AG08396 (cell line): ENCODE measurements at places on chromosomes 11 and 22.

- DNase-seq = no peak
Observed at GRCh38 chr11:130315354-130315970, 745 bp upstream of the ZBTB44 start.

GRCh38 chr22:28706845-28707244 lies 27.2 kb upstream of the TTC28 start:
- no peak for DNase-seq

DNA sequence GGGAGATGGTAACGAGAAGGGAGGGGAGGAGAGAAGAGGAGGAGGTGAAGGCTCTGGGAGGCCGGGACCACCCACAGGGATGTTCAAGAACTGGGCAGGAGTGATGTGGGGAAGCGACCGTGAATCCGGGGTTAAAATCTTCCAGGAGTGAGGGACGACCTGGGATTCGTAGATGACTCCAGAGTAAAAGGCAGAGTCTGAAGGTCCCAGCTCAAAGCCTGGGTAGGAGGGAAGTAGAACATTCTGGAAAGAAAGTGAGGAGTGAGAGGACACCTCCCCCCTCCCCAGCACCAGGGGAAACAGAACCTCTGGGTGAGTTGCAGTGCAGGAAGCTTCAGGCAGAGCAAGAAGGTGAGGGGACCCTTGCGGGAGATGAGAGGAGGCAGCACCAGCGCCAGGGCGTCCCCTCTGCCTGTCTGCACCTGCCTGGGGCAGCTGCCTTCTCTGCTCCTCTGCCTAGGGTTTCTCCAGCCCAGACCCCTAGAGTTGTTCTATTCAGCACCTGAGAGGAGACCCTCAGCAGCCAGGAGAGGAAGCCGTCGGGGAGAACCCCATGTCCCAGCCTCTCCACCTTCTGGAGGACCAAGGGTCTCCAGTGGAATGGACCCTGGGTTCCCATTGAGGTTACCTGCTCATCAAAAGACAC lies 49.7 kb downstream of the LINC01488 start:
- no peak for DNase-seq

DNA sequence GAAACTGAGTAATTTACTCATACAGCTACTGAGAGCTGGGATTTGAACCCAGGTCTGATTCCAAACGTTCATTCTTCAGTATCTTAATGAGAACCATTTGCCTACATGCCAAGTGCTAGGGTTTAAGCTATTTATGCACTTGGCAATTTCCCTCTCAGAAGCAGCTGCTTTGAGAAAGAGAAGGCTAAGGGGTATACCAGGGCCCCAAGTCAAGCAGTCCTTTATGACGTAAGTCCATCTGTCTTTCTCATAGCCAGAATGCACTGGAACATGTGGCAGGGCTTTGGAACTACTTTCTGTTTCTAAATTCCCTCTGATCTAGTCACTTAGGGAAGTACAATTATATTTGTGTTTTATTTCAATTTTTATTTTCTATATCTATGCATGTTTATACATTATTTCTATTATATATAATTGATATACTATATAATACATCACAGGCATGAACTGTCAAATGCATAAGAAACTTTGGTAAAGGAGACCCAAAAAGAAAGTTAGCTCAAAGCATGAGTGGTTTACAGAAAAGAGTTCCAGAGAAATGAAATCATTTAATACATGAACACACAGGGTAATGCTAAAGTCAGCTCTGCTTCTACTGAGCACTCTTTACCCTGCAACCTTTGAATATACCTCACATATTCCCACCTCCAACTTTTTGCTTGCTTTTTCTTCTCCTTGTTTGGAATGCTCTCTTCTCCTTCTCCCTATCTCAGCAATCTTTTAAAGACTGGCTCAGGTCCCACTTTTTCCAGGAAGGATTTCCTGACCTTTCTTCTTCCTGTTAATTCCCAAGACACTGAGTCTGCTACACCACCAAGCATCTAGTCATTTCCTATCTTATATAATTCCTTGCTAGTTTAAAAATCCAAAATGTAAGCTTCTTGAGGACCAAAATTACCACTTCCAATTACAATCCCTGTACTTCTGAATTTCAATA lies 80.5 kb upstream of the GDPD4 start:
- DNase-seq = peak; percentile 51

- no peak for DNase-seq
Observed at GRCh38 chr11:78040691-78041379, 17.8 kb upstream of the KCTD14 start.

GRCh38 chr11:95512682-95513081 lies 276.9 kb downstream of the FAM76B start:
- peak; percentile 58 for DNase-seq

DNA sequence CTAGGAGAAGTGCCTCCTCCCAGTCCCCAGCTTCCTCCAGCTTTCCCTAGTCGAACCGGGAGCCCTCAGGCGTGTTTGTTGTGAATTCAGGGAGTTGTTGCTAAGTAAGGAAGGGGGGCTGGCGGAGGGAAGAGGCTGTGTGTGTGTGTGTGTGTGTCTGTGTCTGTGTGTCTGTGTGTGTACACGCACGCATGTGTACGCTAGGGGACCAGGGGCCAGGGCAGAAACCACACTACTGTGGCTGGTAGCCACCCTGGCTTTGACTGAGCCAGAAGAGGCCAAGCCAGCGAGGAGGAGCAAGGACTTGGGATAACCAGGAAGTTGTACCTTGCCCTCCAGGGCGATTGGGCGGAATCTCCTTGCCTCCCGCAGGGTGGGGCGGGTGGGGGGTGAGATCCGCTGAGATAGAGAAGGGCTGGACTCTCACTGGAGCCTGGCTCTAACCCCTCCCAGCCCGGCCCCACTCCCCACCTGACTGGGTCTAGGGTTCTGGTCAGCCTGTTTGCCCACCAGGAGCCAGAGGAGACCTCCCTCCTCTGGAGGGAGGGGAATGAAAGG lies 7.5 kb downstream of the BCL9L start:
- peak; percentile 64 for DNase-seq

DNA sequence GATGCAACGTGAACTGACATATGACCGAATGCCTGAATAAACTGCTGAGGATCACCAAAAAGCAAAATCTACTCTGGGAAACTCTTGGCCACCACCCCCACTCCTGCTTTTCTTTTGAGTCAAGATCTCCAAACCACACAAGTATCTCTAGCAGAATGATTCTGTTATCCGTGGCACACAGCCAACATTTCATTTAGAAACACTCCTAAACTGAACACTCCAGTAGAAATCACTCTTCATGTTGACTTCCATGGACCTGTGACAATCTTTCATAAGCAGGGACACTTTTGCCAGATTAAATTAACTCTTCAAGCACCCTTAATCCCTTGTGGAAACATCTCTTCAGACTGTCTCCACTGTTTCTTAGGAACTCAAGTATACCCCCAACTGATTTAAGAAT lies 44.4 kb downstream of the VSIG10L2 start:
- peak; percentile 16 for DNase-seq

- no peak for DNase-seq
Observed at GRCh38 chr11:92297567-92298553, 73.2 kb downstream of the FAT3 start.

DNA sequence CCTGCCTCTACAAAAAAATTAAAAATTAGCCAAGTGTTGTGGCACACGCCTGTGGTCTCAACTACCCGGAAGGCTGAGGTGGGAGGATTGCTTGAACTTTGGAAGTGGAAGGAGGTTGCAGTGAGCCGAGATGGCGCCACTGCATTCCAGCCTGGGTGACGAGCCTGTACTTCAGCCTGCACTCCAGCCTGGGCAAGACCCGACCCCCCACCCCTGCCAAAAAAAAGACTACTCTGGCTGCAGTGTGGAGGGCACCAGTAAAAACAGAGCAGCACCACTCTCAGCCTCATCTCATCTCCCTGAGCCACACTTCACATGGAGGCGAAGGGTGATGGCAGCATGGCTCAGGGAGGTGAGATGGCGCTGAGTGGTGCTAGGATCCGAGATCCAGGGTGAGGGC lies 50.3 kb upstream of the THY1 start:
- DNase-seq = no peak

DNA sequence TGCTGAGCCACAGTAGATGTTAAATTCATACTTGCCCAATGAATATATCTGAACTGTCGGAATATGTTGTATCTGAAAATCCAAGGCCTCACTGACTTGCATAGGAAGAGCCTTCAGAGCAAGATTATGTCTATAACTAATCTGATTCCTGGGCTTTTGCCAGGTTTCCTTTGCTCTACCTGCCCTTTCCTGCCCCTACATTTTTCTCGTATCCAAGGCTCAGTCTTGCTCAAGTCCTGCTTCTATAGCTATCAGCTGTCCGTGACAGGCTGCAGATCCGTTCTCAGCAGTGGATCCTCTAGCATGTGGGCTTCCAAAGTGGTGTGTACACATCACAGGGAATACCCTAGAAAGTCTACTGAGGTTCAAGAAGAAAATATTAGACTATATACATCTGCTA lies 18.8 kb upstream of the USP47 start:
- no peak for DNase-seq

DNA sequence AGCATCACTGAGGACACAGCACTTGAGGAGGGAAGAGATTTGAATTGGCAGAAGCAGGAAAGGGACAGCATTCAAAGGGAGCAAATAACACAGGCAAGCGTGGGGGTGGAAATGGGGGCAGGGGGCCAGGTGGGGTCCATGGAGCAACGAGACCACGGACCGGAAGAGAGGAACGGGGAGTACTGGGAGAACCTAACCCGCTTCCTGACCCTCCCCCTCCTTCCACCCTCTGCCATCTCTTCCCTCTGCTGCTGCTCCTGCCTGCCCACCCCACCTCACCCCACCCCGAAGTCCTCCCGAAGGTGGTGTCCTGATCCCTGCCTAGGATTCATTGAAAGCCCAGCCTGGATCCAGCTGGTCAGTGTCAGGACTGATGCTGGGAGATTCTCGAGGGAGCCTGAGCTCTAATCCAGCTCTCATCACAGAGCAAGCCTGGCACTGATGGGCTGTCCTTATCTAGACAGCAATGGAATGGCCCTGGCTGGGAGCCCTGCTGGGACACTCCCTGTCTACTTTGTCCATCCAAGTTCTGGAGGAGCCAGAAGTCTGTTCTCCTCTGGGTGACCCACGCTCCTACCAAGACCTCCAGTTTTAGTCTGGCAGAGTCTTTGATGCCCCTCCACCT lies 105.0 kb downstream of the TRIM29 start:
- no peak for DNase-seq

GRCh38 chr11:102534261-102534872 lies 3.8 kb upstream of the MMP7 start:
- DNase-seq = no peak

- no peak for DNase-seq
Observed at GRCh38 chr11:16959602-16960001, 54.6 kb downstream of the PLEKHA7 start.

GRCh38 chr11:94786264-94787126 lies 18.3 kb downstream of the AMOTL1 start:
- no peak for DNase-seq

- DNase-seq = no peak
Observed at GRCh38 chr22:35719212-35719875, 1.7 kb downstream of the APOL5 start.

DNA sequence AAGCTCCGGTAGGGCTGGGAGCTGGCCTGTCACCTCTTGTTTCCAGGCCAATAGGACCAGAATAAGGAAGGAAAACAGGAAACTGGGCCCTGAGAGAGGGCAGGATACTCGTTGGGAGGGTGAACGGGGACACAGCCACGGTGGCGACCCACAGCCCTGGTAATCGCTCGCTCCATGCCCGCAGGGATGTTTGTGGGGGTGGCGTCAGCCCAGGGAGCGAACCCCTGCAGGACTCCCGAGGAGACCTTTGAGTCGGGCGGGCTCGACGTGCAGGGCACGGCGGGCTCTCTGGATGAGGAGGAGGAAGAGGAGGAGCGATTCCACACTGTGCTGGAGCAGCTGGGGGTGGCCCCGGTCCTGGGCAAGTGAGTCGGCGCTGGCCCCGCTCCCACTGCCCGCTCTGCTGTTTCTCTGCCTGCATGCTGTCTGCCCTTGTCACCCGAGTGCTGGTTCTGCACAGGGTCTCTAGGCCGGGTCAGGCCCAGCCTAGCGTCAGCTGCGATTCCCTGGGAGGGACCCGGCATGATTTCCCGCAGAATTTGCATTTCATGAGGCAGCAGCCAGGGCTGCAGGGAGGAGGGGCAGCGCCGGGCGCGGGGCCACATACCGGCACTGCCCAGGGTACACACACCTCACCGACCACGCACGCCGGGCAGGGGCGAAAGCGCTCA lies 1.6 kb downstream of the CRACR2B start:
- DNase-seq = no peak

- no peak for DNase-seq
Observed at GRCh38 chr11:117908959-117909610, 20.1 kb downstream of the TMPRSS13 start.

DNA sequence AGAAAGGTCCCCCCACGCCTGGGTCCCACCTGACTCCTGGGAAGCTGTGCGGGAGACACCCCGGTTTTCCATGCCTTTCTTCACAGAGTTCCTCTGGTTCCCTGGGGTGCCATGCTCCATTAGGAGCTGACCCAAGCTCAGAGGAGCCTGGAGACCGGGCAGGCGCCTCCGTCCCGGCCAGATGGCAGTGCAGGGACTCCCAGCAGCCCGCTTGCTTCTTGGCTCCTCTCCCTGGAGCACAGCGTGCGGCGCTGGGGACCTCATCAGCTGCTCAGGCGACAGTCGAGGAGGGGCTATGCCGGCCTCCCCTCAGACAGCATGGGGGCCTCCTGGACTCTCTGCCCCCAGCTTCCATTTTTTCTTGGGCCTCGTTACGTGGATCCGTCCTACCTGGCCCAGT lies 13.1 kb upstream of the TTLL12 start:
- no peak for DNase-seq

GRCh38 chr11:123166071-123166559 lies 28.9 kb downstream of the CLMP start:
- DNase-seq = peak; percentile 72

GRCh38 chr11:43504316-43504950 lies 145.7 kb downstream of the TTC17 start:
- no peak for DNase-seq

DNA sequence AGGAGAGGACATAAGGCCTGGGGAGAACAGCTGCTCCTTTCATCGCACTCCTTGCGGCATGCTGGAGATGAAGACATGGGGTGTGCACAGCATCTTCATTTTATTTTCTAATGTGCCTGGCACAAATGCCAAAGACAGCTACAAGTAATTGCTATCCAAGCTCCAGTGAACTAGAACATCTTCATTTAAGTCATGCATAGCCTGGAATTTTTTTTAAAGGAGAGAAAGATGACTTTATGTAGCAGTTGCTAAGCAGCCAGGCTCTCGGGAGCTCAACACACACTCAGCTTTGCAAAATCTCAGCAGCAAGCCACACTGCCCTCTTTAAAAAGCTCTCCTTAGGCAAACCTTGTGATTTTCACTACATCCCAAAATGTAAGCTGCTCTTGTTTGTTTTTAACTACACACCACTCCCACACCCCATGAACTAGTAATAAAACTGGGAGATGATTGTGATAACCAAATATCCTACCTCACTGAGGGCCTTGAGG lies 164.5 kb upstream of the POU2AF2 start:
- DNase-seq = no peak

- DNase-seq = peak; percentile 8
Observed at GRCh38 chr11:43825217-43825816, 55.3 kb upstream of the ALKBH3 start.
